Cerebellar cortex (tissue), 1 donor: ENCODE measurements at places on chromosomes 5 and 9.
A peak's percentile ranks its signal among the peaks of the same experiment; 100 is the strongest.

- no peak for DNase-seq
Observed at GRCh38 chr5:78727786-78728761, 79.5 kb upstream of the LHFPL2 start.

DNA sequence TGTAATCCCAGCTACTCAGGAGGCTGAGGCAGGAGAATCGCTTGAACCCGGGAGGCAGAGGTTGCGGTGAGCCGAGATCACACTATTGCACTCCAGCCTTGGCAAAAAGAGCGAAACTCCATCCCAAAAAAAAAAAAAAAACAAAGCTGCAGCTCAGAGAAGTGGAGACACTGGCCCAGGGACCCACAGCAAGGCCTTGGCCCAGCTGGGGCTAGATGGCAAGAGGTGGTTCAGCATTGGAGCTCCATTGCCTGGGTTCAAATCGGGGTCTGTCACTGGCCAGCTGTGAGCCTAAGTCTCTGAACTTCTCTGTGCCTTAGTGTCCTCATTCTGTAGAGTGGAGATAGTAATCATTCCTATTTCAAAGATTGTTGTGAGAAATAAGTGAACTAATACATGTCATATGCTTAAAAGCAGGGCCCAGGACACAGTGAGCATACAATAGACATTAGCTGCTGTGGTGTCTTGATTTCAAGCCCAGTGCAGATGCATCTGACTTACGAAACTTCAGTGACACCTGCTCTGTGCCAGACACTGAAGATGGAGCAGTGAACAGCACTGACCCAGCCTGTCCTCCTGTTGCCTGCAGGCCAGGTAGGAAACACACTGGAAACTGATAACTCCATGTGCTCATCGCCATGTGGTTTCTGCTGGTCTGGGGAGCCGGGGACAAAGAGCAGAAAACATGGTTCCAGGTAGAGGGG lies 127.7 kb downstream of the C9orf50 start:
- DNase-seq, result no peak

DNA sequence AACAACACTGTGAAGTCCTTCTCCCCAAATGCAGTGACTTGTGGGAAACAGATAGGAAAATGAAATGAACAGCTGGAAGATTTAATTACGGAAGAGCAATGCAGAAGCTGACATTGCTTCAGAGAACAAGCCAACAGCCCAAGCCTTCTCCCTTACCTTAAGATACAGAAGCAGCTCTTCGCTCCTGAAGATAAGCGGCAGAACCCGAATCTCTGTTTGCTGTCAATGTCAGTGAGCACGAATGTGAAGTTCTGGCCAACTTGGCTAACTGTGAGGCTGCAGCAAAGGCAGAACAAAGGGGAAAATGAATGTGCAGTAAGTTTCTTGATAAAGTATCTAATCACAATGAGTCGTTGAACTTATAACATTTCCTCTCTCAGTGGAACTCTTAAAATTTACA lies 172.4 kb downstream of the DENND1A start:
- no peak for DNase-seq

- DNase-seq, result no peak
Observed at GRCh38 chr5:94245608-94246007, 372.8 kb downstream of the KIAA0825 start.

- DNase-seq, result no peak
Observed at GRCh38 chr9:5553211-5553610, 42.9 kb downstream of the PDCD1LG2 start.

- DNase-seq, result no peak
Observed at GRCh38 chr5:38370358-38371100, 112.2 kb downstream of the EGFLAM start.

- DNase-seq, result no peak
Observed at GRCh38 chr5:124071039-124071438, 559.1 kb downstream of the CSNK1G3 start.

- DNase-seq, result no peak
Observed at GRCh38 chr5:129406440-129406839, 53.7 kb upstream of the ADAMTS19 start.

DNA sequence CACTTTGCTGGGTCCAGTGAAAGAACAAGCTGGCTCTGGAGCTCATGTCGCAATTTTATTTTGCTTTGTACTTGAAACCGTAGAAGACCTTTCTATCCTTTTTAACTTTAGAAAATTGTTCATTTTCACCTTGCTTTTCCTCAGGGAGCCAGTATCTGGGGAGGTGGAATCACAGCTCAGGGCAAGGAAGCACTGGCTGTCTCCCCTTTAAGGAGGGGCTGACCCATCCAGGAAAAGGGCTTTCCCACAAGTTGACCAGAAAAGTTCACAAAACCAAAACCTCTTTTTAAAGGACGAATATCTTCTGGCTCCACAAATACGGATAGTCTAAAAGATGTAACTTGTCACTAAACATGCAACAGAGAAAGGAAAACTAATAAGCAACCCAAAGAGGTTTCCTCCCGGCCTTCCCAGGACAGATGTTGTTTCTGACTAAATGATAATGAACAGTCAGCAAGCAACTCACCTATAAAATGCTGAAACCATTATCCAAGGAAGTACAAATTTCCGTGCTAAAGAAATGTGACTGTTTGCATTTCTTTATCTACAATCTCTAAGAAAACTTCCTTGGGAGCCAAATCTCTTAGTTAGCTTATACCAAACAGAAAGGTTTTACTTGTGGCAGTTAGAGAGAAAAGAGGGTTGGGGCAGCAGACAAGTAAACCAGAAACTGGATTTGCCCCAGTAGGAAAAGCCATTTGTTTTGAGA lies 278.2 kb downstream of the PLK2 start:
- DNase-seq, result no peak

- DNase-seq, result peak; percentile 25
Observed at GRCh38 chr5:139636975-139637408, 11.2 kb upstream of the CXXC5 start.

DNA sequence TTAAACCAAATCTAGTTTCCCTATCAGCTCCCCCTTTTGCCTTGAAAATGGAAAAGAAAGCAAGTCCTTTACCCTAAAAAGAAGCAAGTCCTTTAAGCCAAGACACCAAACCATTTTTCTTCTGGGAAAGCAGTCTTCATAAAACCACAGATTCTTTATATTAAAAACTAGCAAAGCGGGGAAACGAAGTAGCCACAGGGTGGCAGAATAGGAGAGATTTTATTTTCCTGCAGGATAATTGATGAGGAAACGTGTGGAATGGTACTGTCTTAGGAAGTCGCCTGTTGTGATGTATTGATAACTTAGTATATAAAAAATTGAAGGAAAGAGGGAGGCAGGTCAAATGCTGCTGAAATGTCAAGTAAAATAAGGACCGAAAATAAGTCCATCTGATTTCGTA lies 41.1 kb downstream of the ZNF883 start:
- no peak for DNase-seq

GRCh38 chr5:168120401-168121137 lies 170.9 kb upstream of the WWC1 start:
- DNase-seq, result no peak

DNA sequence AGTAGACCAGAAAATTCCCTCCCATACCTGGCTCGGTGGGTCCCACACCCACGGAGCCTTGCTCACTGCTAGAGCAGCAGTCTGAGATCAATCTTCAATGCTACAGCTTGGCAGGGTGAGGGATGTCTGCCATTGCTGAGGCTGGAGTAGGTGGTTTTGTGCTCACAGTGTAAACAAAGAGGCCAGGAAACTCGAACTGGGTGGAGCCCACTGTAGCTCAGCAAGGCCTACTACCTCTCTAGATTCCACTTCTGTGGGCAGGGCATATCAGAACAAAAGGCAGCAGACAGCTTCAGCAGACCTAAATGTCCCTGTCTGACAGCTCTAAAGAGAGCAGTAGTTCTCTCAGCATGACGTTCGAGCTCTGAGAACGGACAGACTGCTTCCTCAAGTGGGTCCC lies 5.6 kb upstream of the GZMA start:
- DNase-seq, result no peak

GRCh38 chr9:87515006-87515405 lies 17.3 kb downstream of the DAPK1 start:
- DNase-seq, result no peak

GRCh38 chr9:120256146-120256545 lies 323.8 kb downstream of the CDK5RAP2 start:
- DNase-seq, result peak; percentile 53

DNA sequence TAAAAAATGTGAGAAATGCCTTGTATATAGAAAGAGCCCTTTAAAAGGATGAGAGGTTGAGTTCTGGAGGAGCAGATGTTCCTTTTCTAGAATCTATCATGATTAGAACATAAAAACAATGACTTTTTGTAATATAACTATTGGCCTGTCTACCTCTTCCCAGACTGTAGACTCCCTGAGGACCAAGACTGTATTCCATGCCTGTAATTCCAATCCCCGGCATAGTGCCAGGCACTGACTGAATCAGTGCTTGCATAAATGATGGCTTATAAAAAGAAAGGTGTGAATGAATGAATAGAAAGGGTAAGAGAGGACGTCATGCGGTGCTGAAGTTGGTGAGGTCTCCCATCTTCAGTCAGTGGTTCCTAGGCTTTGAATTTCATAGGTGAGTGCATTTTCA lies 92.6 kb upstream of the GDNF start:
- no peak for DNase-seq

DNA sequence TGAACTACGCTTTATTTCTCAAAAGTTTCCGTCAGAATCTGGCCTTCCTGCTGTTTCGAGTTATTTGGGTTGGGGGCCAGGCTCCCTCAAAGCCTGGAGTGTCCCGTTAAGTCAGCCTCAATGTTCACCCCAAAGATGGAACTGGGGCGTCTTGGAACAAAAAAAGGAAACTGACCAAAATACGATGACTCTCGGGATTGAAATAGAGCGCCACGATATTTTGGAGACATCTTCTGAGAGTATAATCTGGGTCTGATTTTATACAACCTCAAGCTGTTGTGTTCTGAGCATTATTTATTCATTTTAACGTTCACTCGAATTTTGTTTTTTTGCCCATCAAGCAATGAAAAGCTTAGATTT lies 28.1 kb downstream of the TLX3 start:
- no peak for DNase-seq

GRCh38 chr5:136308212-136308795 lies 57.0 kb downstream of the TRPC7 start:
- peak; percentile 3 for DNase-seq
